ENCODE measurements at places on chromosomes 6 and 20.

DNA sequence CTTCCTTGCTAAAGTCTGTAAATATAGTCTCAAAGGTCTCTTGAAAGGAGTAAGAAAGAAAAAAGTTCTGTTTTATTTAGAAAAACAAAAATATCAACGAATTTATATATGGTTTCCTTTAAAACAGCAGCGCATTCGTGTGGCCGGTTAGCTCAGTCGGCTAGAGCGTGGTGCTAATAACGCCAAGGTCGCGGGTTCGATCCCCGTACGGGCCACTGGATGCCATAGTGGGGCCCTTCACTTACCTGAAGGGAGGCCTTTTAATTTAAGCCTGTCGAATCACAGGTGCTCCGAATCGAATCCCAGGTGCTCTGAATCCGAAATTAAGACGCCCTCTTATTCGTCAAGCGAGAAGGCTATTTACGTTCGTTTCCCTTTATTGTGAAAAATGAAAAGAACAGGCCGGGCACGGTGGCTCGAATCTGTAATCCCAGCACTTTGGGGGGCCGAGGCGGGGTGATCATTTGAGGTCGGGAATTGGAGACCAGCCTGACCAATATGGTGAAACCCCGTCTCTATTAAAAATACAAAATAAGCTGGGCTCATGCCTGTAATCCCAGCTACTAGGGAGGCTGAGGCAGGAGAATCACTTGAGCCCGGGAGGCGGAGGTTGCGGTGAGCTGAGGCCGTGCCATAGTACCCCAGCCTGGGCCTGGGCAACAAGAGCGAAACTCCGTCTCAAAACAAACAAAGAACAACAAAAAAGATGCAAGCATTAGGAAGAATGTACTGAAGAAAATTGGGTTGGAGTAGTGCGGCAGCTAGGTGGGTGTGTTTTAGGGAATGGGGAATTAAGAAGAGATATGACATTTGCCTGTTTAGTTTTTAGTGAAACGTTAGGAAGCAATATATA is 195.8 kb upstream of the ZNF184 start:
- DNase-seq: peak; percentile 80

- DNase-seq: no peak
Measured at GRCh38 chr6:141140905-141141304, 991.8 kb upstream of the GJE1 start.

DNA sequence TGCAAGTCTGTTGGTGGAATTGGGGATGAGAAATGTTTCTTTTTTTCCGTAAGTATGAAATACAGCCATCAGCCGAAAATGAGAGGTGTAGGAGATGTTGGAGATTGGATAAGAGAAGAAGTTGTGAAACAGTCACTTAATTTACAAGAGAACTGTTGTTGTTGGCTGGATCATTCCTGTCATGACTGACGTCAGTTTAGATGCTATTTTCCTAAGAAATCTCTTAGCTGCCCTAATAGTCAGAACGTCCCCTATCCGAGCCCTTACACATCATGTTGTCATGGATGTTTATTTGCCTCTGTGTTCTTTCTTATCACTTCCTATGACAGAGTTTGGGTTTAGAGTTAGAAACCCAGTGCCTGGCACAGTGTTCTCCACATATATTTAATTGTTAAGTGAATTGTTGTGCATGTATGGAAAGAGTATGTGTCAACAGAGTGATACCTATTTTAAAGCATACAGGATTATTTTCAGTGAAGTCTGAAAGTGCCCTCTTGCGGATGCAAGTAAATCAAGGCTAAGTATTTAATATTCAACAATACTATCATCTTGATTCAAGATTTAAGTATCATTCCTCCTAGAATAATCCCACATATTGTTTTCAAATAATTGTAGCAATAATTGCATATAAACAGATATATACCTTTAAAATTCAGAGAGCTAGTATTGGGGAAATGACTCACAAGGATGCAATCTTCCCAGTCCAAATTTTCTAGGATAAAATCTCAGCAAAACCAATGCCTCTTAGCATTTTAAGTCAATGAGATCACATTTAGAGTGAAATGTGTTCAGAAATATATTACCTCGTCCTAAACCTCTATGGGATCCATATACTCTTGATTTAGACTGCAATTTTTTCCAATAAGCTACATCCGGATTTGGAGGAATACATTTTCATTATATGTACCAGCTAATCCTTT is 309.9 kb upstream of the NOX3 start:
- DNase-seq: no peak

GRCh38 chr20:25622049-25622448 is 1.8 kb downstream of the NANP start:
- DNase-seq: no peak

DNA sequence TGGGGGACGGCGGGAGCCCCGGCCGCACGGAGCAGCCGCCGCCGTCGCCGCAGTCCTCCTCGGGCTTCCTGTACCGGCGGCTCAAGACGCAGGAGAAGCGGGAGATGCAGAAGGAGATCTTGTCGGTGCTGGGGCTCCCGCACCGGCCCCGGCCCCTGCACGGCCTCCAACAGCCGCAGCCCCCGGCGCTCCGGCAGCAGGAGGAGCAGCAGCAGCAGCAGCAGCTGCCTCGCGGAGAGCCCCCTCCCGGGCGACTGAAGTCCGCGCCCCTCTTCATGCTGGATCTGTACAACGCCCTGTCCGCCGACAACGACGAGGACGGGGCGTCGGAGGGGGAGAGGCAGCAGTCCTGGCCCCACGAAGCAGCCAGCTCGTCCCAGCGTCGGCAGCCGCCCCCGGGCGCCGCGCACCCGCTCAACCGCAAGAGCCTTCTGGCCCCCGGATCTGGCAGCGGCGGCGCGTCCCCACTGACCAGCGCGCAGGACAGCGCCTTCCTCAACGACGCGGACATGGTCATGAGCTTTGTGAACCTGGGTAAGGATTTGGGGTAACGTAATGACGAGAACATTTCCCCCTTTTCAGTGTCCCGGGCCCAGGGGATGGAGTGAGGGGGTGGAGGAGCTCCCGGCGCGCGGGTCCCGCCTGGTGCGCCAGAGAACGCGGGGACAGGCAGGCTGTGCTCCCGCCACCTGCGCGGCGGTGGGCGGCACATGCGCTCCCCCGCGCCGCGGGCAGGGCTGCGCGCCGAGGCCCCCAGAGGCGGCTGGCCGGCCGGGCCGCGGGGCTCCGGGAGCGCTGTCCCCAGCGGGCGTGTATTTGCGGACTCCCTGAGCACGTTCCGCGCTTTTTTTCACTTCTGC is 1.4 kb downstream of the BMP6 start:
- no peak for DNase-seq

GRCh38 chr6:52317841-52318581 is 33.5 kb upstream of the MCM3 start:
- DNase-seq: no peak

DNA sequence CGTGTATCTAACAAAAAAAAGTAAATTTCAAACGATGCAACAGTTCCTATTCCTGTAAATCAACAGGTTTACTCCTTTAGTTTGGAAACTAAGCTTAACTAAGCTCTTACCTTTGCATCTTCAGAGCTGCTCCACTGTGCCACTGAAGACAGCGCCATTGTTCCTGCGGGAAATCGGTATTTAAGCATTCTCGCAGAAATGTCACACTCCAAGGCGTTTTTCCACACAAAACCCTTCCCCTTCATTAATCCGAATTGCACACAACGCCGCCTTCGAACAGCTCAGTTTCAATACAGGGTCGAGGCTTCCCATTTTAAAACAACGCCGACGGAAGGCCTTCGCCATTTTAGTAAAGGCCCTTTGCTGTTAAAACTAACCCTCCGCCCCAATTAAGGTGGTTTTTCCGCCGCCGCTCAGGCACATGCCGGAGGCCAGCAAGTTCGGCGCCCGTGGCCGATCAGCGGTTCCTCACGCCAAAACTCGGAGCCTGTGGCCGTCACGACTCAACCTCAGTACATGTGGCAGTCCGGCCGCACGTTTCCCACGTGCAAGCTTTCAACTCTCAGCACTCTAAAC is 35.4 kb upstream of the SYNCRIP start:
- DNase-seq: no peak

DNA sequence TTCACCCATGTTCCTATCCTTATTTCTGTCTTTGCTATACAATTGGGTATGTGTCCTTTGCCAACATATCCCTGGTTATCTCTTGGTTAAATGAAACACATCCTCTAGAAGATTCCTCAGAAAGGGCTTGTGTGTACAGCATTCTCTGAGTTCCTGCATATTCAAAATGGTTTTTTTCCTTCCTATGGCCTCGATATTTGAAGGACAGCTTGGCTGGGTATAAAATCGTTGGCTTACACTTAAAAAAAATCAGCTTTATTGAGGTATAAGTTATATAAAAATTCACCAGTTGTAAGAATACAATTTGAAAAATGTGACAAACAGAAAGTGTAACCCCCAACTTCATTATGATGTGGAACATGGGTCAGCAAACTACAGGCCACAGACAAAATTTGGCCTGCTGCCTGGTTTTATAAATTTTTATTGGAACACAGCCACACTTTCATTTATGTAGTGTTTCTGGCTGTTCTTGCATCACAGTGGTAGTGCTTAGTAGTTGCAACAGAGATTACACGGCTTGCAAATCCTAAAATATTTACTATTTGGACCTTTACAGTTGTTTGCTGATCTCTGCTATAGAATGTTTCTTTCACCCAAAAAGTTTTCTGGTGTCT is 16.7 kb downstream of the PCMT1 start:
- no peak for DNase-seq

DNA sequence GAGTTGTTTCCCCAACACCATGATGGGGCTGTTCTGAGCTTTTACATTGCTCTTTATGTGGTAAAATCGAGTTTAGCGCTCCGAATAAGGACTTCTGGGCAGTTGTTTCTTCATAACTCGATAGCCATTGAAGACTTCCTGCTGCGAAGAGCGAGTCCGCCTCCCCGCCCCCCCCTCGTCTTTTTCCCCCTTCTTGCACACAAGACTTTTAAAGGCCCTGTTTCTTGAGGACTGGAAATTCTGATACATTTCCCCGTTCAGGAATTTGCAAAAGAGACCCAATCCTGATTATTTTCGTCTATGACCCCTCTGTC is 1.5 kb upstream of the CITED2 start:
- no peak for DNase-seq
